ENCODE measurements at places on chromosomes 7 and 10.

DNA sequence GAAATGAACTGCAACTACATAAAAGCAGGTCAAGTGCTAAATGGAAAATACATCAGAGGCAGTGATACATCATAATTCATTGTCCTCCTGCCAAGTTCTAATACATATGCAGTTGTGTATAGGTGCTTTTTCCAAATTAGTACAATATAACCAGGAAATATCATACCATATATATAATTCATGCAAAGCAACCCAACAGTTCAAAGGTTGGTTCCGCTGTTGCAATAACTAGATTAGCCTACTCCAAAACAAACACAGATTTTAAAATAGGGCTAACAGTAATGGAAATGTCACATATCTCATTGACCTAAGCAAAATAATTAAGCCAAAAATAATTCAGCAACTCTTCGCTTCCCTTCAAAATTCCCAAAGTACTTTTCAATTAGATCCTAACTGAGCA, 88.9 kb upstream of the NEBL start:
- no peak for DNase-seq

- no peak for DNase-seq
These were observed 160.6 kb downstream of the LCOR start for GRCh38 chr10:96992721-96993120.

DNA sequence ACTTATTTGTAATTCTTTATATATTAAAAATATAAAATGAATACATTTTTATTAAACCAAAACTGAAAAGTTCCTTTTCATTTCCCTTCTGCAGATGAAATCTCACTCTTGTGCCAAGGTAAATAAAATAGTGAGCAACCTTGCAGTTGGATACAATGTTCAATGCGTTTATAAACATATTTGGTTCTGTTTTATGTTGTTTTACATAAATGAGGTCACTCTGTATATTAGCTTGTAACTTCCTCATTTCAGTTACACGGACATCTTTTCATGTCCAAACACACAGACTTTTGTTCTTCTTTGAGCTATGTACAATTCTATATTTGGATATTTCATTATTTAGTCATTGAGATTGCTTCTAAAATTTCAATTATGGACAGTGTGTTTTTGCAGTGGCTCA, 107.7 kb downstream of the BBS9 start:
- DNase-seq = no peak

- no peak for DNase-seq
These were observed 64.8 kb upstream of the IGFBP3 start for GRCh38 chr7:45985902-45986301.

DNA sequence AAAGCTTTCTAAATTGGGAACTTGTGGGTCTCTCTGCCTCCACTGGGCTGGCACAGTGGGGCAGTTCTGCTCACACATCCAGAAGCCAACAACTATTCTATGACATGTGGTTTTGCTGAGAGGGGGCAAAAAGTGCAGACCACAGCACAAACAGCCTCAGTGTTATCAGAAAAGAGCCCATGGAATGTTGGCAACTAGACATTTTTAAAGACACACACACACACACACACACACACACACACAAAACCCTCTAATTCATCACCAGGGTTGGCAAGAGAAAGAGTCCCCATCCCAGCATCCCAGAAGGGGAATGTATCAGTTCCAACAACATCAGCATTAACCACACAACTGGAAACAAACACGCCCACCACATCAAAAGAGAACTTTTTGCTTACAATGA, 117.1 kb downstream of the FGFR2 start:
- no peak for DNase-seq

GRCh38 chr7:15167912-15168311, 265.4 kb upstream of the DGKB start:
- DNase-seq = no peak

GRCh38 chr10:104067525-104067924, 18.2 kb downstream of the COL17A1 start:
- no peak for DNase-seq

- no peak for DNase-seq
These were observed 4.8 kb downstream of the ECHDC3 start for GRCh38 chr10:11746883-11747539.

Measured in hematopoietic multipotent progenitor cell treated with erythropoietin and hydrocortisone succinate and interleukin-3 and kit ligand, for 17 days (in vitro differentiated cells).